ENCODE measurements at places on chromosomes 5 and 9.

- DNase-seq: peak; percentile 55
These were observed 4.7 kb upstream of the PPP1R26 start for GRCh38 chr9:135474915-135475314.

DNA sequence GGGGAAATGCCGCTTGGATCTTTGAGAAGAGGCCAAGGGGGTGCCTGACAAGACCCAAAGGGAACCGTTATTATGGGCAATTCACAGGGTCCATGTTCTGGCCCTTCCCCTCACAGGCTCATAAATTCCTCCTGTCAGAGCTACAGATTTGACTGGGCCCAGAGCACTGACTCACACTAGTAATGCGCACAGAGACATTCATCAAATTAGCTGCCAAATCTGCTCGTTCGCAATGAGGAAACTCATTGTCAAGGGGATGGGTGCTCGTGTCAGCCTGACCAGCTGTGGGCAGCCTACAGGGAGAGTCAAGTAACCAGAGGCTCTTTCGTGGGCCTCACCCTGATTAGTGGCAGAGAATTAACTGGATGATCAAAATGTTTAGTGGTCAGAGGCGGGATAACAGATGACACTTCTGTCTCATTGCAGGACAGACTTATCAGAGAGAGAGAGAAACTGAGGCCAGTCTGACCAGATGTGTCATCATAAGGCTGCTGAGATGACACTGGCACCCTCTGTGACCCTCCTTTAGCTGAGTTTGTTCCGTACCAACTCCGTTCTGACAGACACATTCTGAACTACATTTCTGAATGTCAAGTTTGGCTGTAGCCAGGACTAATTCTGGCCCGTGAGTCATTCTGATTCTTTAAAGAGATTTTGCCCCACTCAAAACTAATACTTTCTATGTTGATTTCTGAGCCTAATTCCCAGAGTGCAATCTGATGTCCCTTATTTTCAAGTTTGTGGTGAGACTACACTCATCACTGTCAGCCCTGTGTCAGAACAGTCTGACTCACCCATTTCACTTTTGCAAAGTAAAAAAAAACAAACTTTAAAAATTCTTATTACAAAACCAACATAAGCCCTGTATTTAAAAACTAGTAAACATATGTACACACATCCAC lies 377.1 kb downstream of the ACTL7B start:
- no peak for DNase-seq

DNA sequence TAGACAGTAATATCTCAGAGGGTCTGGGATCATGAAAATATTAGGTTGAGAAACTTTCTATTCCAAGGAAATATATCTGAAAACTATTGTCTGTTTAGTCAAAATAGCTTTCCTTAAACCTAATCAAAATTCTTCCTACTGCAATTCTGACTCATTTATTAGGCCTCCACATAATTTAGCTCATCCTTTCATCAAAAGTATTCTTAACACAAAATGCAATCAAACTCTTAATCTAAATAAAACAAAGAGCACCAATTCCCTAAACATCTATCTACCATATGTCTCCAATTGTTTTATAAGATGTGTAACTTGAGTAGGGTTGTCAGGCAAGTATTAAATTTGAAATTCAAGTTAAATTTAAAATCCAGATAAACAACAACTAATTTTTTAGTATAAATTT lies 142.1 kb downstream of the PLK2 start:
- no peak for DNase-seq

- no peak for DNase-seq
These were observed 65.4 kb upstream of the FAM174A start for GRCh38 chr5:100469767-100470166.

DNA sequence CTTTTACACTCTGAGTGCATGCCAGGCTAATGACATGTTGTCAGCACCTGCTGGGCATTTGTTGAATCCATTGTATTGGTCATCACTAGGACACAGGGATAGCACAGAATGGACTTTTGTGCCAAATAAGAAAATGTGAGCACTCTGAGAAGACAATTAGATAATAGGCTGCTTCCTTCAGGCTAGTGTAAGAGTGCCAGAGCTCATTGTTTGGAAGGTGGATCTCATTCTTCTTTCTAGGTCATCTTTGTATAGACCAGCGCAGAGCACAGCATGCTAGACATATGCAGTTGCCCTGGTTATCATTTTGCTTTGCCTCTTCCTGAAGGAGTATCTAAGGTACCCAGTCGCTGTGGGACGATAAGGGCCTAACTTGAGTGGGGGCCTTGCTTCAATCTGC lies 493.4 kb upstream of the COX7C start:
- no peak for DNase-seq

DNA sequence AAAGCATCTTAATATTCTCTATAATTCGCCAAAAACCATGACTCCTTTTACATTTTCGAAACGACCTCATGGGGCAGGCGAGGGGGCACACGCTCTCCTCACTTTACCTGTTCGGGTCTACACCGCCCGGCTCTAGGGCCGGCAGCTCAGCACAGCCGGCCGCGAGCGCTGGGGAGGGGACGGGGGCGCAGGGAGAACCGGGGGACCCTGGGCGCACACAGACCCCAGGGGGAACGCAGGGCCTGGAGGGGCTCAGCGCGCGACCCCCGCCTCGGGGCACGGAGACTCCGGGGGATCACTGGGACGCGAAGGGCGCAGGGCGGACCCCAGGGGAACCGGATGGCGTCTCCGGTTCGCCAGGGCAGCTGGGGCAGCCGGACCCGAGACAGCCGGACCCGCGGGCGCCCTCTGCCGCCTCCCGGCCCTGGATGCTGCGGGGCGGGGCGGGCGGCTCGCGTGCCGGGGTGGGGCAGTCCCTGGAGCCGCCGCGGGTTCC lies at the start of gene AHRR:
Gene AHRR (plus strand): TSS at position 485 of the 496 bp plus-strand sequence. CDS start 22,189 bp downstream, outside the sequence.
- no peak for DNase-seq

- DNase-seq: no peak
These were observed 50.9 kb downstream of the VCAN start for GRCh38 chr5:83522446-83522845.

GRCh38 chr5:178793151-178793550 lies 62.7 kb upstream of the ZNF354A start:
- peak; percentile 38 for DNase-seq

DNA sequence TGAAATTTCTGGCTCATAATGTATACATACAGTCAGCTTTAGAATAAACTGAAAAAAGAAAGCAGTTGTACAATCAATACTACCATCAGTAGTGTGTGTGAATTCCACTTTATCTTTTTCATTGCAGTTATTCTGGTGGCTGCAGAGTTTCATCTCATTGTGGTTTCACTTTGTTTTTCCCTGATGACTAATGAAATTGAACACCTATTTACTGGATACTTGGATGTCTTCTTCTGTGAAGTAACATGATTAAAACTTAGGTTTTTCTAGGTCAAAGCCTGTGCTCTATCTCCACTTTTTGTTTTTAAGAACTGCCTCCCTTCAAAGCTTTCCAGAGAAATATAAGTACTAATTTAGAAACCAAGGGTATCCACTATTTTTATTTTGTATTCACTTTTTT lies 174.3 kb downstream of the TRPM3 start:
- DNase-seq: no peak
